ENCODE measurements at places on chromosomes 13 and 19. TPM values are rescaled to one million over a fixed set of nuclear protein-coding genes. Genes with fewer than 3 reads are reported as not detected.

Gene WDR62
- 2.1 TPM for total RNA-seq

Gene ZNF491
- total RNA-seq: 4.8 TPM

Gene CCNE1
- total RNA-seq: 17.6 TPM

Gene ICAM4
- total RNA-seq: 7.9 TPM

Gene NTF4
- total RNA-seq: 2.9 TPM

Gene ZNF836
- total RNA-seq: 4.3 TPM

Gene KIR2DL3
- not detected for total RNA-seq

GRCh38 chr19:23547156-23547555 is 139.9 kb downstream of the ZNF675 start:
- H3K4me3 ChIP-seq: no peak overlapping the region
- H3K36me3 ChIP-seq: no peaks in the 10 kb centered on the region
- no peaks in the 10 kb centered on the region for H3K27me3 ChIP-seq
- no peak for DNase-seq
- H3K27ac ChIP-seq: no peak overlapping the region

DNA sequence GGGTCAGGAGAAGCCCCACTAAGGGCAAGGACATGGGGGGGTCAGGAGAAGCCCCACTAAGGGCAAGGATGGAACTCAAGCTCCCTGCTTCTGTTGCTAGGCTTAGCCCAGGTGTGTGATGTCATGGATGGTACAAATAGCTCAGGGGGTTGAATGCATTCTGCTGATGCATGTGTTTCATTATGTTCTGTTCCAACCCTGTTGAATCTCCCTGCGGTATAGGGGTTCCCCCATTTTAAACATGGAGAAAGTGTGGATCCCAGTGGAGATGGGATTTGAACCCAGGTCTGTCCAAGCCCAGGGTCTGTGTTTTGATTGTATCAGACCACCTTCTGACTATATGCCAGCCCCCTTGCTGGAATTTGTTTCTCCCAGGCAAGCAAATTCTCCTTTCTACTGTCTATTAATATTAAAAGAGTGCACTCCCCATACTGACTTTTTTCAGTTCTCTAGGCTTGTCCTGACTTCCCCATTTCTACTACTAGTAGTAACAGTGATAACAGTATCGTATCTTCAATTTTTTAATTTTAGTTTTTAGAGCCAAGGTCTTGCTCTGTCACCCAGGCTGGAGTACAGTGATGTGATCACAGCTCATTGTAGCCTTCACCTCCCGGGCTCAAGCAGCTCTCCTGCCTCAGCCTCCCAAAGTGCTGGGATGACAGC is 6.7 kb downstream of the ZNF865 start:
- no peak overlapping the region for H3K27ac ChIP-seq
- no peaks in the 10 kb centered on the region for H3K36me3 ChIP-seq
- no peak for DNase-seq
- no peaks in the 10 kb centered on the region for H3K27me3 ChIP-seq
- no peaks in the 10 kb centered on the region for H3K4me1 ChIP-seq
- H3K4me3 ChIP-seq: no peak overlapping the region

DNA sequence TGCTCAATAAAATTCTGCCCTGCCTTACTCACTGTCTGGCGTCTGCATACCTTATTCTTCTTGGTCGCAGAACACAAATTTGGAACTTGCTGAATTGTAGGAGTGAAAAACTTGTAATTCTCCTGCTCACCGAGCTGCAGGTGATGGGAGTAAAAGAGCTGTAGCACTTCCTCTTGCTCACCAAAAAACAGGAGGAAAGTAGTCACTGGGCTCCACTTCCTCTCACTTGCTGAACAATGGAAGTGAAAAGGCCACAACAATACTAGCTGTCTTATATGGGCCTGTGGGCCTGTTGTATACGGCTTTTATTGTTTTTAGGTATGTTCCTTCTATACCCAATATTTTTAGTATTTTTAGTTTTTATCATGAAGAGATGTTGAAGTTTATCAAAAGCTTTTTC is 978.7 kb downstream of the SLITRK5 start:
- no peaks in the 10 kb centered on the region for H3K4me1 ChIP-seq
- no peaks in the 10 kb centered on the region for H3K27me3 ChIP-seq
- no peak for DNase-seq
- no peaks in the 10 kb centered on the region for H3K36me3 ChIP-seq
- H3K4me3 ChIP-seq: no peak overlapping the region

DNA sequence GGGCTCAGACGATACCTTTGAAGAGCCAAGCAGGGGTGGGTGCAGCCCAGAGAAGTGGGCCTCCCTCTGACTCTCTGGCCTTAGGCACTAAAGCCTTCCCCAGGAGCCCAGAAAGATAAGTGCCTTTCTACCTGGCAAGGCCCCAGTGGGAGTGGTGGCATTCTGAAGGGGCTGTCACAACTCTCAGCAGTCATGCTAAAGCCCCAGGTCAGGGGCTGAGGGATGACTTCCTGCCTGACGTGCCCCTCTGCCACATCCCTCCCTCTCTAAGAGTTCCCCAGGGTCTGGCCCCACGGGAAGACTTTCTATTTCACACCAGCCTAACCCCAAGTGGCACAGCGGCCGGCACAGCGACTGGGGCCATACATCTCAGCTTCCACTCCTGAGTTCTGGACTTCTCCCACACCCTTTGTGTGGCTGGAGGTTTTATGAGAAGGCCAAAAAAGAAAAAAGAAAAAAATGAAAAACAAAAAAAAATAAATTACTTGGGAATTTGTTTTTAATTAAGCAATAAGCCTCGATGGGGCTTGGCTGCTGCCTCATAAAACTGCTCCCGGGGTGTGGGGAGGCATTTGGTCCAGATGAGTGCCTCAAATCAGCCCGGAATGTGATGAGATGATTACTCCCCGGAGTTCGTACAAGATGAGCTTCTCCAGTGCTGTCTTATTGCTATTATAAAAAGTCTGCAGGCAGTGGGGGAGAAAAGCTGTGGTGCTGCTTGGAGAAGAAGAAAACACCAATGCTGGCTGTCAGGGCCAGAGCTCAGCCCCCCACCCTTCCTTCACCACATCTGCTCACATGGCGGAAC is 28.5 kb upstream of the PLEKHF1 start:
- no peaks in the 10 kb centered on the region for H3K36me3 ChIP-seq
- H3K27me3 ChIP-seq: no peaks in the 10 kb centered on the region
- no peaks in the 10 kb centered on the region for H3K4me1 ChIP-seq
- no peak for DNase-seq

DNA sequence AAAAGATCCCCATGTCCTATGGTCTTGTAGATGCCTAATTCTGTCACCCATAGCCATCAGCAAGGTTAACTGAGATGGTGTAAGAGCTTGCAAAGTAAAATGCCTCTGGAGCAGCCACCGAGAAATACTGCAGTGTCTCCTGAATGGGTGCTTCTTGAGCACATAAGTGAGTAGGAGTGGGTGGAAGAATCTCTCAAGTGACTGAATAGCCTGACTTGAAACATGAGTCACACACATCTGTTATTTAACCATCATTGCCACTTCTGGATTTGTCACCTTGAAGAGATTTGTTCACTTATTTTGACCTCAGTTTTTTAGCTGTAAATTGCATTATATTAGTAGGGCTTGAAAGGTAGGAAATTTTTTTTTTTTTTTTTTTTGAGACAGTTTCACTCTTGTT is 2.3 kb downstream of the ZNF714 start:
- H3K4me3 ChIP-seq: no peak overlapping the region
- H3K36me3 ChIP-seq: no peaks in the 10 kb centered on the region
- no peak overlapping the region for H3K27ac ChIP-seq
- peak; percentile 10 for DNase-seq

DNA sequence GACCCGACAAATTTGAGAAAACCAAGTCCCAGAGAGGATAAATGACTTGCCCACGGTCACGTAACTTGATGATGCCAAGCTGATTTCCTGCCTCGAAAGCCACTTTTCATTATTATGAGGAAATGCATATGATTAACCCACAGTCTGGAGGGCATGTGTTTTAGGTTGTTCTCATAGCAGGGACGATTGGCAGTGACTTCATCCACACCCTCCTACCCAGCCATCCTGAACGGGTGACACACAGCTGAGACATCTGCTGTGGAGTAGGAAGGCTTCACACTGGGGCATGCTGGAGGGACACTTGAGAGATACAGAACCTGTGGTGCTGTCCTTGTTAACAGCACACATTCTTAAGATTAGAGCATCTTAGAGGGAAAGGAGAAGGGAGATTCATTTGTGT is 65.4 kb upstream of the WDFY2 start:
- H3K4me1 ChIP-seq: peaks cover 9% of the 10 kb centered on the region
- H3K36me3 ChIP-seq: no peaks in the 10 kb centered on the region
- H3K27me3 ChIP-seq: no peaks in the 10 kb centered on the region
- H3K4me3 ChIP-seq: no peak overlapping the region
- no peak overlapping the region for H3K27ac ChIP-seq
- DNase-seq: no peak

GRCh38 chr19:51194527-51195315 is 30.2 kb upstream of the CD33 start:
- H3K27me3 ChIP-seq: no peaks in the 10 kb centered on the region
- no peaks in the 10 kb centered on the region for H3K4me1 ChIP-seq

DNA sequence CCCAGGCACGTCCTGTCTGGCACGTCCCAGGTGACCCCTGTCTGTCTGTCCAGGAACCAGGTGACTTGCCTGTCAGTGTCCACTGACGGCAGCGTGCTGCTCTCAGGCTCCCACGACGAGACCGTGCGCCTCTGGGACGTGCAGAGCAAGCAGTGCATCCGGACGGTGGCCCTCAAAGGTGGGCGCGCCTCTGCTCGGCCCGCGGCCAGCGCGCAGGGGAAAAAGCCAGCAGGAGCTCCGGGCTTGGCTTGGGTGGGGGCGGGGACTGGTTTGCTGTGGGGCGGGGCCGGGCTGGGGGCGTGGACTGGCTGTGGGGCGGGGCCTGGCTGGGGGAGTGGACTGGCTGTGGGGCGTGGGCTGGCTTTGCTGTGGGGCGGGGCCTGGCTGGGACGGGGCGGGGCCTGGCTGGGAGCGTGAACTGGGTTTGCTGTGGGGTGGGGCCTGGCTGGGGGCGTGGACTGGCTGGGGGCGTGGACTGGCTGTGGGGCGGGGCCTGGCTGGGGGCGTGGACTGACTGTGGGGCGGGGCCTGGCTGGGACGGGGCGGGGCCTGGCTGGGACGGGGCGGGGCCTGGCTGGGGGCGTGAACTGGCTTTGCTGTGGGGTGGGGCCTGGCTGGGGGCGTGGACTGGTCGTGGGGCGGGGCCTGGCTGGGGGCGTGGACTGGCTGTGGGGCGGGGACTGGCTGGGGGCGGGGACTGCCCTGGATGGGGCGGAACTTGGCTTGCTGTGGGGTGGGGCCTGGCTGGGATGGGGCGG is 7.2 kb downstream of the WDR18 start:
- no peak overlapping the region for H3K4me3 ChIP-seq
- H3K36me3 ChIP-seq: no peaks in the 10 kb centered on the region
- DNase-seq: no peak

GRCh38 chr19:47315125-47315821 is 5.6 kb downstream of the C5AR1 start:
- peak; percentile 90 for DNase-seq
- H3K27me3 ChIP-seq: no peaks in the 10 kb centered on the region
- no peak overlapping the region for H3K4me3 ChIP-seq
- H3K4me1 ChIP-seq: no peaks in the 10 kb centered on the region
- H3K36me3 ChIP-seq: no peaks in the 10 kb centered on the region
- peak overlapping the region; percentile 78 for H3K27ac ChIP-seq

- no peaks in the 10 kb centered on the region for H3K4me1 ChIP-seq
- H3K27me3 ChIP-seq: no peaks in the 10 kb centered on the region
- no peaks in the 10 kb centered on the region for H3K36me3 ChIP-seq
- H3K27ac ChIP-seq: no peak overlapping the region
- no peak overlapping the region for H3K4me3 ChIP-seq
Measured at GRCh38 chr13:59099182-59099974, 1064.3 kb downstream of the DIAPH3 start.

DNA sequence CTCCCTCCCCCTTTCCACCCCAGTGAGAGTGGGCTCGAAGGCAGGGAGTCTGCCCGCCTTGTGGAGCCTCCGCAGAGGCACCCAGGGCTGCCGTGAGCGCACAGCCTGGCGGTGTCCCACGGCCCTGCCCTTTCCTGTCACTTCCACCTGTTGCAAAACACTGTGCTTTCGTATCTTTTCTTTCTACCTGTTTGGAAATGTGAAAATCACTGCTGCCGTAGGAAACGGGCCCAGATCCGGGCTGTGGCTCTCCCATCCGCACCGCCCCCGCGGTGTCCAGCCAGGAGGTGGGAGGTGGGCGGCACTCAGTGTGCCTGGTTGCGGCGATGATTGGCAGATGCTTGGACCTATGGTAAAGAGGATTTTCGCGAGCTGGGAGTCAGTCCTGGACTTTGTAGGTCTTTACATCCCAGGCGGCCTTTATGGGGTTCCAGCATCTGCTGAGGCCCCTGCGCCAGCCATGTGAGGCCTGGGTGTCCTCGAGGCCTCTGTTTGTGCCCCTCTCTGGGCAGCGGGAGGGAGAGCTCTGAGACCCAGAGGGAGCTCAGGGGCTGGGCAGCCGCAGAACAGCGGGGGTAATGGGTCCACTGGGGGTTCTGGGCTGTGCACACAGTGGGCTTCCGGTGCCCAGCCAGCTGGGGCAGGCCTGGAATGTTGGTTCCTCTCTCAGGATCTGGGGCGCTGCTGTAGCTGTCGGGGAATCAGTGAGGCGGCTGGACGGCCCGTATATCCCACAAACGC is 6.1 kb downstream of the STK11 start:
- H3K27me3 ChIP-seq: no peaks in the 10 kb centered on the region
- H3K4me3 ChIP-seq: no peak overlapping the region
- H3K27ac ChIP-seq: no peak overlapping the region
- H3K36me3 ChIP-seq: no peaks in the 10 kb centered on the region
- H3K4me1 ChIP-seq: peaks cover 27% of the 10 kb centered on the region

- no peak overlapping the region for H3K4me3 ChIP-seq
- H3K36me3 ChIP-seq: no peaks in the 10 kb centered on the region
- no peaks in the 10 kb centered on the region for H3K27me3 ChIP-seq
- no peak overlapping the region for H3K27ac ChIP-seq
- DNase-seq: no peak
Measured at GRCh38 chr13:107881362-107881761, 334.0 kb downstream of the LIG4 start.

GRCh38 chr19:49549045-49549444 is 21.2 kb downstream of the RCN3 start:
- H3K4me1 ChIP-seq: peaks cover 8% of the 10 kb centered on the region
- no peak overlapping the region for H3K27ac ChIP-seq
- no peak overlapping the region for H3K4me3 ChIP-seq
- DNase-seq: no peak

DNA sequence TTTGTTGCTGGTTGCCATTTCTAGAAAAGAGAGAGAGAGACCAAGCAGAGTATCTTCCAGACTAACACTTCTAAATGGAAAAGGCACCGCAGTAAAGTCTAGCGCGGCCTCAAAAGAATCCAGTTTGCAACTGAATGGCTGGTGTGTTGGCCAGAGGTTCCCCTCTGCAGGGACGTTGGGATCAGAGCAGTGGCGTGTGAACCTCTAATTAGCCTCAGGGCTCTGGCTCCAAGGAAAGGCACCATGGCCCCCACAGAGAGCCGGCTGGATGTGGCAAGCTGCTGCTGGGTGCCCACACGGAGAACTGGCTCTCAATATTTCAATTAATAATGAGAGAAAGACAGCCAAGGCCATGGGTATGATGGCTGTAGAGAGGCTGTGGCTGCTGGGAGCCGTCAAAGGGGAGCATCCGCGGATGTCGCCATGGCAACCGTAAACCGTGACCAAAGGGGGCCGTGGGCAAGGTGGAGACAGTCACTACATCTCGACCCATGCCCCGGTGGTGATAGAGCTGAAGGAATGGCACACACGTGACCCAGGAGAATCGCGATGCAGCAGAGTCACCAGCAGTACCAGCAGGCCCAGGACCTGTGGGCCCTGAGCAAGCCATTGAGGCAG is 9.5 kb downstream of the VSTM2B start:
- H3K27me3 ChIP-seq: peaks cover 30% of the 10 kb centered on the region
- no peak for DNase-seq
- H3K27ac ChIP-seq: no peak overlapping the region
- H3K4me3 ChIP-seq: no peak overlapping the region
- H3K4me1 ChIP-seq: no peaks in the 10 kb centered on the region
- H3K36me3 ChIP-seq: no peaks in the 10 kb centered on the region
